HEK293T (cell line): ENCODE measurements at places on chromosomes 13 and 19.

DNA sequence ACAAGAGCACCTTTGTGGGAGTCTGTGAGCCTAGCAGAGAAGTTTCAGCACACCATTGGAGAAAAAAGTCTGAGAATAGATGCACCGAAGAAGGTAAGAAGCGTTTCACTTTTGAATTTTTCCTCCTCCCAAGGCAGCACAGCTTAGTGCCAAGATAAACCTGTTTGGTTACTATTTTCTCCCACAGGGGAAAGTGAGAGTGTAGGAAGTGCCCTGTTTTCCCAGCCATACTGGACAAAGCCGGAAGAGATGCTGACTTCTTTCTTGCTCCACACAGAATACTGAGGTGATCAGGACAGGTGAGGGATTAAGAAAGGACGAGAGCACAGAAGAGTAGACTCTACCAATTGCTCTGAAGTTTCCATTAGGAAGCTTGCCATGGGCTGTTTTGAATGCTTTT is 1011.0 kb upstream of the MIR17HG start:
- DNase-seq = no peak

DNA sequence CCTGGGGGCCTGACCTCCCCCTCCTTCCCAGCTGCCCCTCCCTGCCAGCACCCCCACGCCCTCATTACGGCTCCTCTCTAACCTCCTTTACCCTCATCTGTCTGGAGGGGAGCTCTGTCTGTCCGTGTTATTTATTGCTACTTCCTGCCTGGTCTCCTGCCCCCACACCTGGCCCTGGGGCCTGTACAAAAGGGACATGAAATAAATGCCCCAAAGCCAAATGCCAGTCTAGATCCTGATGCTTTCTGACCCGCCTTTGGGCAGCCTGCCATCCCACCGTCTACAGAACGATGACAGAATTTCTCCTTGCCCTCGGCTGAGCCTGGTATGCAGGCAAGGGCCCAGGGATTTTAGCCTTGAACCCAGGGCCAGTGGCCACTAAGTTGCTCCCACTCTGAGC is 15.4 kb upstream of the CD22 start:
- no peak for DNase-seq

GRCh38 chr19:23974941-23975340 is 60.3 kb downstream of the ZNF726 start:
- DNase-seq = no peak

GRCh38 chr19:34345947-34346351 is 19.0 kb upstream of the GPI start:
- peak; percentile 81 for DNase-seq

DNA sequence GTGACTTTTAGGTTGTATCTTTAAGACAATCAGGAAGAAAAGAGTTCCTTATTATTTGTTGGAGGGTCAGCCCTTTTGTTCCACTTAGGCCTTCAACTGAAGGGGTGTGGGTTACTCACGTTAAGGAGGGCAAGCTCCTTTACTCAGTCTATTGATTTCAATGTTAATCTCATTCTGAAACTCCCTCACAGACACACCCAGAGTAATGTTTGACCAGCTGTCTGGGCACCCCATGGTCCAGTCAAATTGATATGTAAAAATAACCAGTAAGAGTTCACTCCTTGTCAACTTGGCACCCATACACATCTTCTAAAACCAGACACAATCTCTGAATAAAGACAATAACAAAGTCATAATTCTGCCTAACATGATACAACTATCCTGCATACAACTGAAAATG is 292.9 kb downstream of the KLF5 start:
- DNase-seq = no peak

DNA sequence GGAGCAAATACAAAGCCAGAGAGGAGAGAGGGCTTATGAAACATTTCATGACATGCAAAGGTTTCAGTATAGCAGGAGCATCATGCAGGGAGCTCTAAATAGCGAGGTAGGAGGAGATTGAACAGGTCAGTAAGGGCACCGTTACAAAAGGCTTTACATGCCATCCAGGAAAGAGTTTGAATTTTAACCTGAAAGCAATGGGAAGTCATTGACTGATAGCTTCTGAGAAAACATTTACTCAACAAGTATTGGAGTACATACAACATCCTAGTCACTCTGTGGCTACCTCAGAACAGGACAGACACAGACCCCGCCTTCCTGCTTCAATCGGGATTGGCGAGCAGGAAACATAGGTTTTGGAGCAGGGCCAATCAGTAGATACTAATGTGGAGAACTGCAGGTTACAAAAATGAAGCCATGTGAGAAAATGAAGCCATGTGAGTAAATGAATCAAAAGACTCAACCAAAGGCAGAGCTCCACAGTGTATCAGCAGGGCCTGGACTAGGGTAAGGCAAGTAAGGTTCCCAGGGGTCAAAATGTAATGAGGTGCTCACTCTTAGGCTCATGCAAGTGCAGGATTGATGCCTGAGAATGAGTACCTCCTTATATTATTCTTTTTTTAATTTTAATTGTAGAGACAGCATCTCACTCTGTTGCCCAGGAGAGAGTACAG is 46.8 kb upstream of the FNDC3A start:
- no peak for DNase-seq

GRCh38 chr13:21638319-21639282 is 32.3 kb upstream of the FGF9 start:
- DNase-seq = peak; percentile 13

- DNase-seq = no peak
These were observed 12.2 kb upstream of the BCAM start for GRCh38 chr19:44796701-44797115.

- no peak for DNase-seq
These were observed 634 bp upstream of the DIAPH3 start for GRCh38 chr13:60164234-60164889.

- no peak for DNase-seq
These were observed 5.3 kb upstream of the UQCR11 start for GRCh38 chr19:1610579-1610978.

DNA sequence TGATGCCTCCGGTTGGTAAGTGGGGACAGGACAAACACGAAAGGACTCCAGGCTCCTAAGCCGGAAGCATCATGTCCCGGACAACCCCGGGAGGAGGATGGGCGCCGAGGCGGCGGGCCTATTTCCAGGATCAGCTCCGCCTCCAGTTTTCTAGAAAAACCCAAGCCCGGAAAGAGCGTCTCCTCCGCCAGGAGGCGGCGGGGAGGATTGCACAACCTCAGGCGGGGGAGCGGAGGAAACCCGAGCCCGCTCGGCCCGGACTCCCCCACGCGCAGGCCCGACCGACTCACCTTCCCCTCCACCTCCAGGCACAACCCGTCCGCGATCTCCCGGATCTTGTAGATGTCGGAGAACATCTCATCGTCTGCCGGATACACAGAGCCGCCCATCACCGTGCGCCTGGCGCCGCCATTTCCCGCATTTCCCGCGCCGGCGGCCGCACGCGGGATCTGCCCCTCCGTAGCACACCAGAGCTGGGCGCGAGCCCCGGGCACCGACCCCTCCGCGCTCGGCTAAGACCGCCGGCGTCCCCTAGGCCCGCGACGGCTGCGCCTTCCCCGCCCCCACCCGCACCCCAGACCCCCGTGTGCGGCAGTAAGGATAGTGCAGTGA is 455 bp downstream of the TPT1 start:
- DNase-seq = peak; percentile 72

DNA sequence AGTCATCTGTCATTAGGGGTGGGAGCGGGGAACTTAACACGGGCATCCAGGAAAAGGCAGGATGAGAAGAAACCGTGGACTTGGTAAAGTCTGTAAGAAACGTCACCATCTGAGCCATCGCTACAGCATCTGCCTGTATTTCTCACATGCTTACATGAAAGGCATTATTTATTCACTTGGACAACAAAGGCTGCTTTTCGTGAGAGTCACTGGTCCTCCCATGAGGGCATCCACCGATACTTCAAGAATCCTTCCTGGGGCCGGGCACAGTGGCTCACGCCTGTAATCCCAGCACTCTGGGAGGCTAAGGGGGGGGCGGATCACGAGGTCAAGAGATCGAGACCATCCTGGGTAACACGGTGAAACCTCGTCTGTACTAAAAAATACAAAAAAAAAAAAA is 16.1 kb downstream of the ZNF446 start:
- no peak for DNase-seq
